Right ventricle myocardium inferior (tissue), 1 donor: ENCODE measurements at places on chromosomes 11 and 22.

DNA sequence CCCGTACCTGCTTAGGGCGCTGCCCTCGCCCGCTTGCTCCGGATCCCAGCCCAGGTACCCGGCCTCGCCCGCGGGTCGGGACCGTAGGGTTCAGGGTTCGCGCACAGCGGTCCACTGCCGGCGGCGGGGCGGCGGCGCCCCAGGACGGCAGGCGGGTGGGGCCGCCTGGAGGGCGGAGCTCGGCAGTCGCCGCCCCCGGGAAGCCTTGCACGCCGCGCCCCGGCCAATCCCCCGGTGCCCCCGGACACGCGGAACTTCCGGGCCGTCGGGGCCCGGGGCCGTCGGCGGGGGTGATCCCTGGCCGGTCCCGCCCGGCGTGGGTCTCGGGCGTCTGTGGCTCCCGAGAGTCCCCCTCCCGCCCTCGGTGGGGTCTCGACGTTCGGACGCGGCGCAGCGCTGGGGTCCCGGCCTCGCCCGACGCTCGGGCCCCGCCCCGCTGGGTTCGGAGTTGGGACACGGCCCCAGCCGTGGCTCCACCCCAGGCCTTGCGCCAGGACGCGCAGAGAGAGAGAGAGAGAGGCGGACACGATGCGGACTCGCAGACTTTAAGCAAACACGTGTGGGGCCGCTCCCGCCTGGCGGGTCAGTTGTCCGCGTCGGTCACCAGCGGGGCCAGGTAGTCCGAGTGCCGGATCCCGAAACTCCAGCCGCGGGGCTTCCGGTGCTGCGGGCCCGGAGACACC lies at the start of gene TYMP:
Gene TYMP (minus strand): TSS at position 116 of the 683 bp plus-strand sequence. CDS start 303 bp downstream, outside the sequence.
- DNase-seq = peak; percentile 96

DNA sequence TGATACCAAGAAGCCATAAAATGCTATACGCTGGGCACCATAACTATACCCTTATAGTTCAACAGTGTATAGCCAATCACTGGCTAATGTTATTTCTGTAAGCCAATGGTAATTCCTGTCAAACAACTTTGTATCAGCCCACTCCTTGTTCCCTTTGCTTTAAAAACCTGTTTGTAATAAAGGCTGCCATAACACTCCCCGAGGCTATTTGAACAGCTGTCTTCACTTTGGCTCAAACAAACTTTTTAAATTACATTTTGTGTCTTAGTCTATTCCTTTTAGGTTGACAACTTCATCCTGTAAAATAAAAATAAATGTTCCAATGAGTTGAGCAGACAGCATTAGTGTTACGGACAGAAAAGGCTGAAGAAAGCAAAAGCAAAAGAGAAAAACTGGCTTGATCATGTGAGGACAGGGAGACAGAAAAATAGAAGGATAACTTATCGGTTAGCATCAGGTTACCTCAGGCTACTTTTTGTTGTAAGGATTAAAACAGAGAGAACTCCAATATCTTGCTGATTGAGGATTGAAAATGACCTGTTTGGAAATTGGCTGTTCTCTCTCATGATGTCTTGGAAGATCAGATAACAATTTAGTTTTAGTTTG lies 95.0 kb downstream of the AASDHPPT start:
- no peak for DNase-seq

DNA sequence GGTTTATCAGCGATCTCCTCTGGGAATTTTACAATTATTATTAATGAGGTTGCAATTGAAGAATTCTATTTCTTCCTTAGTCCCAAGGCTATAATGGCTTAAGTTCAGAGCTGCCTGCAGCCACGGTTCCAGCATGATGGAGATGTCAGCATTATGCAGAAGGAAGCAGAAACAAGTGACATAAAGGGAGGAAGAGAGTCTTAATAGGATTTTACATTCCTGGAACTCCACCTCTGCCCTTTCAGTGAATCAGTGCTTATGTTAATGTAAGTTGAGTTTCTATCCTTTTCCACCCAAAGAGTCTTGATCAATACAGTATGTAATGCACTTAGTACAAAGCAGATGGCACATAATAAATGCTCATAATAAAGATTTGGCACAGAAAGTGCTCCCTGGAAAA lies 11.6 kb upstream of the NRGN start:
- DNase-seq = no peak

DNA sequence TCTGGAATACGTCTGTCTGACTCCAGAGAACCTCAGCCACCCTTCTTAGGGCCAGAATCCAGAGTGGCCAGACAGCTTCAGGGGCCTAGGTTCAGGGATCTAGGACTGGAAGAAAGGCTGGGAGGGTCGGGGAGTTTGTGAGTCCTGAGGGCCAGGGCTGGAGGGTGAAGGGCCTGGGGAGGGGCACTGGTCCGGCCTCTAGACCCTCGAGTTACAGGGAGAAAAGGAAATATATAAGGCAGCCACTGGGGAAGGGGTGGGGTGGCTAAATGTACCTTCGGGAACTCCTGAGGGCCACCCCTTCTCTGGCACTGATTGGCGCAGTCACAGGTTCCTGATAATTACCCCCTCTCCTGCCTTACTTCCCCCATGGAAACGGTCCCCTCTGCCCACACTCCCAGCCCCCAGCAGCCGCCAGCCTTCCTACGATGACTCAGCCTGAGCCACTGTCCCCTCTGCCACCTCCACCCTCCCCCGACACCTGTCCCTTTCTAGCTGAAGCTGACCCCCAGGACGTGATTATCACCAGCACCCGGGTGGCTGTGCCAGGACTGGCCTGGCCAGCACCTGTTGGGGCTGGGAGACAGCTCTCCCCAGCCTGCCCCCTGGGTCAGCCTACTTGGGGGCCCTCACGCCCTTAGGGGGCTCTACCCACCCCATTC lies 26.4 kb downstream of the MB start:
- DNase-seq = no peak

DNA sequence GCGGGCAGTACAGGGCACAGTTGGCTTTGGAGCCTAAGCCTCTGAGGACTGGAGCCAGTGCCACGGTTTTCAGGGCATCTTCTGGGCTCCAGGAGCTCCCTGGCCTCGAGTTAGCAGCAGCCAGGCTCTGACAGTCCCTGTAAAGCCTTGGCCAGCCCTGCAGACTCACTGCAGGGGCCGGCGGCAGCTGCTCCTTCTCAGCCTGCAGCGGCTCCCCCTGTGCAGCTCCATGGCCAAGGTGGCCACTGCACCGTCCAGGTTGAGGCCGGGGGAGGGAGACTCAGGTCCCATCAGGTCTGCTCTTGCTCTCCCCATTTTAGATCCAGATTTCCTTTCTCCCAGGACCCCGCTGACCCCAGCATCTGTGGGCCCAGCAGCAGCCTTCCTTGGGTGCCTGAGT lies 1461.1 kb downstream of the BRD1 start:
- DNase-seq = no peak

DNA sequence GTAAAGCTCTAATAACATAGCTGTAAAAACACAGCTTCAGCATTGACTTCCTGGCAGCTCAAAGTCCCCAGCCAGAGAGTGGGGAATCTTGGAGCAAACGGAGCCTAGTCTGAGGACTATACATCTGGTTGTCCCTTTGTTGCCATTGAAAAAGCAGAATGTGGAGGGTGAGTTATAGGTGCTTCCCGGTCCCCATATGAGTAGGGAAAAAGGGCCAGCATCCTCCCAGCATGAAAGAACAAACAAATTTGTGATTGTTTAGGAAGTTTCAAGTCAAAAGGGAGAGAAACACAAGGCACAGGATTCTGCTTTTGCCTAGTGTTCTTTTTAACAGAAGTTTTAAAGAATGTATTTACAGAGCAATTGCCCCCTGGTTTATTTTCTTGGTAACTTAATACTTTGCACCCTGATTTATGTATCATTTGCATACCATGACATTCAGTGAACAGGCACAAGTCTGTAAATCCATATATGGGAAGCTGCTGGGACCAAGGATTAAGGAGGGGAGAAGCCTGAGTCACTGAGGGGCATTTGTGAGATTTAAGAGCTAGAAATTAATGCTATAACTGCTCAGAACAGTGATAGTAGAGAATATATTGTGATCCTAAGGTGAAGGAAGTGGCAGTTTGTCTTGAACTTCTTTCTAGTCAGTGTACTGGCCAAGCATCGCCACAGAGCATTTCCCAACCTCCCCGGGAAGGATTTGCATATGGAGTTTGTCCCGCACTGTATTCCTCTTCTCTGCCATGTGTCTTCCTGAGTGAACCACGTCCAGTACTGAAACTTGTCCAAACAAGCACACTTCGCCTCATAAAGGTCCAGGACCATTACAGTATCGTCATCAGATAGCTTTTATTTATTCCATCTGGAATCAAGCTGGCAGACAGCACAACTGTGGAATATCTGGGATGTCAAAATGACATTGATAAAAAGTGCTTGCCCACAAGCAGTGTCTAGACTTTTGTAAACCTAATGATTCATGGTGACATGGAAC lies 103.0 kb downstream of the DBX1 start:
- DNase-seq = no peak

DNA sequence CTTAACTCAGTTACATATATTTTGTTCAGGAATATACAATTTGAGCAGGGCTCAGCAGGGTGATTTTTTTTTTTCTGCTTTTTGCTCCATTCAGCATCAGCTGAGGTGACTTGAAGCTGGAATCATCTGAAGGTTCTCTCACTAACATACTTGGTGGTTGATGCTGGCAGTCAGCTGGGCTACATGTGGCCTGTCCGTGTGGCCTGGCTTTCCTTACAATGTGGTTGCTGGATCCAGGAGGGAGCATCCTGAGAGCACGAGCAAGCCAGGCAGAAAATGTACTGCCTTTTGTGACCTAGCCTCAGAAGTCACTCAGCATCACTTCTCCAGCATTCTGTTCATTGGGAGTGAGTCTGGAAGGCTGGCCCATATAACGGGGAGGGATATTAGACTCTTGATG lies 151.6 kb upstream of the E2F8 start:
- no peak for DNase-seq

- peak; percentile 61 for DNase-seq
Measured at GRCh38 chr11:112963368-112963955, 2.2 kb downstream of the NCAM1 start.

- DNase-seq = no peak
Measured at GRCh38 chr11:11993839-11994238, 14.6 kb downstream of the DKK3 start.

DNA sequence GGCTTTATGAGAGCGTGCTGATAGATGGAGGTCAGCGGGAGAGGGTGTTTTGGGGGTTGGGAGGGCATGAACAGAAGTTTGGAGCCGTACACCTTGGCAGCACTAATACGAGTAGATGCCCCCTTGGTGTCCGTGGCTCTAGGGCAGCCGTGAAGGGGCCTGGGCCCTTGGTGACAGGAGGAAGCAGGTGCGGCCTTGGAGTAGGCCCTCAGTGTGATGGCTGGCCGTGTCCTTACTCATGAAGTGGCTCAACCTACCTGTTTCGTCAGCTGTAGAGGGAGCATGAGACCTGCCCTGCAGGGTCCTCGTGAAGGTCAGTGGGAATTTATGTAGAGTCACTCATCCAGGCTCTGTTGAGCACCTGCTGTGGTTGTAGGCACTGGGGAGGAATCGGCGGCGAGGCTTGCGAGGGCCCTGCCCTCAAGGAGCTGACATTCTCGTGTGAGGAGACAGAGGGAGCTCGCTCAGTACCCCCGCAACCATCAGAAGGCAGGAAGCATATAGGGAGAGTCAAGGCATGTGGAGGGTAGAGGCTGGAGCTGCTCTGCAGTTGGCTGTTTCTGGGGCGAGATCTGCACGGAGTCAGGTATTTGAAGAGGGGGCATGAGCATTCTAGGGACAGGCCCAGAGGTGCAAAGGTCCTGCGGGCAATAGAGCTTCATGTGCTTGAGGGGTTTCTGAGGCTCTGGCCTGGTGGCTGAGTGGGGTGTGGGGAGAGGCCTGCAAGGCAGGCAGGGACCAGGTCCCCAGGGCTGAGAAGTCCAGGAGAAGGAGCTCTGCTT lies 39.6 kb downstream of the TBC1D22A start:
- no peak for DNase-seq

DNA sequence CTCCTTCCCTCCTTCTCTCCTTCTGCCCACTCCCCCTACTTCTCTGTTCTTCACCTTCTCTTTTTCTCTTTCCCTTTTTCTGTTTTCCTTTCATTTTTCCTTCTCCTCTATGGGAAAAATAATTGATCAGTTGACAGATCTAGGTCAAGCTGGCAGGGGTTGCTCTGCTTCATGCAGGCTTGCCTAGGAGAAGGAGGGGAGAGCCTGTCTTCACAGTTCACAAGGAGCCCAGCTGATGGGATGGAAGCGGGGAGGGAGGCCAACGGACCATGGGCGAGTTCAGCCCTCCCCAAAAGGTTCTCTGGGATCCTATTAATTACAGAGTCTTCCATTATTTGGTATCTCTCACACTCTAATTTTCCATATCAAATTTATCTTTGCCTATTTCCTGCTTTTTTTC lies 5.5 kb downstream of the NTM start:
- no peak for DNase-seq

DNA sequence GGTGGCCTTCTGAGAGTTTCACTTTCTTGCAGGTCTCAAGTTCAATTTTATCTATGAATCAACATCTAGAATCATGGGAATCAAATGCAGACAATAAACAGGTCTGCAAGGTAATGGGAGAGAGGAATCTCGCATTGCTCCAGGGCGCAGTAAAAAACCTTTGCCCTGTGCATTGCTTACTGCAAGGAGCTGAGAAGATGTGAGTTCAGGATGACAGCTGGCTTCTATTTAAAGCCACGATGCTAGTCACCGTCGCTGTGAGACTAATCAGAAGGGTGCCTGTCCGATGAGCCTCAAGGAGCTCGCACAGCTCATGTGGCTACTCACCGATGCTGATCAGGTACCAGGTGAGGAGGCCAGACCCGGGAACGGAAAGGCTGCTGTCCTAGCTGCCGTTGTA lies 30.2 kb upstream of the APOA1 start:
- DNase-seq = no peak

DNA sequence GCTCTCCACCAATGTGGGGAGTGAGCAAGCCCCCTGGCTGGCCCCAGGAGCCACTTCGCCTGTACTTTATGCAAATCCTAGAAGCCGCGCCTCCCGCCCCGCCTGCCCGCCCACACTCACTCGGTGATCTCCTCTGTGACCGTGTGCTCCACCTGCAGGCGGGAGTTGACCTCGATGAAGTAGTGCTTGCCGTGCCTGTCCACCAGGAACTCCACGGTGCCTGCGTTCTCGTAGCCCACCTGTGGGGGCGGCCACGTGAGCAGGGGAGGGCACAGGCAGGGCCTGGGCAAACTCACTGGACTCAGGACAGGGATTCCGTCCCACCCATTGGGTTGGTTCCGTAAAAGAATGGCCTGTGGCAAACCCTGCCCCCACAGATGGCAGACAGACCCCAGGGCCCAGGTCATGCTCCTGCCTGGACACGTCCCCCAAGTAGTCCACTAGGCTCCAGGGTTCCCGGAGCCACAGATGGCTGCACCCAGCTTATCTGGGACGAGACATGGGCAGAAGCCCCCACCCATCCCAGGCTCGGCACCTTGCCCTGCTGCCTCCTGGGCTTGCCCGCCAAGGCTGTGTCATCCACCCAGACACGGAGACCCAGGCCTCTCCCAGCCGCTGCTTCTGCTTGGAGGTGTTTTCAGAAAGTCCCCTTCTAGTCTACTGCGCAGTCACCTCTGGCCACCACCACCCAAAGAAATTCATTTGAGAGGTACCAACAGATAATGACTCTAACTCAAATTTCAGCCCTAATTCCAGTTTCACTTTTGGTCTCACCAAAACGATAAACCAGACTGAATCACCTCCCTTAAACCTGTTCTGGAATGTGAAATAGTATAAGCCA lies 12.1 kb downstream of the LRFN4 start:
- DNase-seq = no peak

- DNase-seq = no peak
Measured at GRCh38 chr22:21861851-21862250, 5.6 kb downstream of the MAPK1 start.
